ENCODE measurements at places on chromosomes 1 and 21. TPM values are rescaled to one million over a fixed set of nuclear protein-coding genes. Genes with fewer than 3 reads are reported as not detected.

DNA sequence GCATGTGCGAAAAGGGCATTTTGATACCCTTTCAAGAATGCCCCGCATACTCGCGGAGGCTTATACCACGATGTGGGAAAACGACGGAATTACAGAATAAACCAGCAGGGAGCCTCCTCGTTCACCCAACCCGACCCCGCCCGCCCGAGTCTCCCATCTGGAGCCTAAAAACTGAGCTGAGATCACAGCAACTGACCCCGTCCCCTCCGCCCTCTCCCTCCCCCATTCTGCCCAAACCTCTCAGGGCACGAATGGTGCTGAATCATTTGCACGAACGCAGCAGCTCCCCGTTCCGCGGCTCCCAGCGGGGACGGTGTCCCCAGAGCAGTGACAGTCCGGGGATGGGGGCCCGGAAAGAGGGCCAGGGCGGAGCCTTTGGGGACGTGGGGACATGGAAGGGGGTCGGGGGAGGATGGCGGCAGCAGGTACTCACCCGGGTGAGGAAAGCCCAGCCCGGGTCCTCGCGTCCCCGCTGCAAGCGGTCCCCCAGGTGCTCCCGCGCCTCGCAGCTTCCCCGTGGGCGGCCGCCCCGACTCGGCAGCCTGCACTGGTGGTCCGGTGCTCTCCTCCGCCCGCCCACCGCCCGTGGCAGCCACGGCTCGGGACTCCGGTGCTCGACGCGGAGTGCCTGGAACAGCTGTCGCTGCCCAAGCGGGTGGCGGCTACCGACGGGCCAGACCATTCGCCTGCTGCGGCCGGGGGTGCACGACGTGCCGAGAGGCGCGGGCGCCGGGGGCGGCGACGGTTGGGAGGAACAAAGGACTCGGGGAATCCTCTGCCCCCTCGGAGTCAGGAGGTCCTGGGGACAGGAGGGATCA, at the start of gene TTLL7:
TSS of gene TTLL7 (minus strand) at position 635 of the 818 bp plus-strand sequence. CDS start 46,921 bp downstream, outside the sequence.
- DNase-seq: peak; percentile 78

DNA sequence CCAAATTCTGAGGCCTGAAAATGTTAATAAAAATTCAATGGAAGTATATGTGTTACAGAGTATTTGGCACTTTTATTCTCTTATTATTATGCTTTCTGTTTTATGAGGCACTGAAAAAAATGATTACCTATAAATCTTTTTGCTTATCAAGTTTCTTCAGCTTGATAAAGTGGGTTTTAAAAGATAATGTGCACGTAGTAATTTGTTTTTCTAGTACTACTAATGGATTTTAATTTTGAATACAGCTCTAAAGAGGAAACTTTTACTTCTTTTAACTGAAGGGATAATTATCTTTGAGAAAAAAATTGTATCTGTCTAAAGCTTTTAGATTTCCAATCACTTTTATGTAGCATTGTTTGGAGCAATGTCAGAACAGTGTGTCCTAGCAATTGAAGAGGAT, 211.4 kb upstream of the L1TD1 start:
- DNase-seq: no peak

DNA sequence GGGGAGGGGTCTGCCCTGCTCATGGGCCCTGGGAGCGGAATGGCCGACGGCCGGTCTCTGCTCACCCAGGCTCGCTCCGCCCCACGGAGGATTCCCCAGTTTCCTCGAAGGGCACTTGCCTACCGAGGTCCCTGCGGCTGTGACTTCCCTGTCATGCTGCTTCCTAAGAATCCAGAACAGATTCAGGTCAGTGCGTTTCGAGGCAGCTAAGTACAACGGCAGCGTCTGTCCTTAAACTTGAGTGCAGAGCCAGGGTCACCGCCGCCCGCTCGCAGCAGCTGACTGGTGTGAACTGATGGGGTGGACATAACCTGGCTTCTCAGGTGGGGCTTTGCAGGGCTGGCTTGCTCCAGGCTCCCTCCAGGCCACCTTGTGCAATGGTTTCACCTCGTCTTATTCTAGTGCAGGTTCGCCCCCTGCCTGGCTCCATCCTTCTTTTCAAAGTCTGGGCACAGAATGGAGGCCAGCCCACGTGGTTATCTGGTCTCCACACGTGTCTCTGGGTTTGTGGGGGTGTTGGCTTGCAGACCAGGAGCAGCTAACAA, 7.6 kb upstream of the C1orf174 start:
- no peak for DNase-seq

The ZMYND12 gene
- total RNA-seq: 2.4 TPM

DNA sequence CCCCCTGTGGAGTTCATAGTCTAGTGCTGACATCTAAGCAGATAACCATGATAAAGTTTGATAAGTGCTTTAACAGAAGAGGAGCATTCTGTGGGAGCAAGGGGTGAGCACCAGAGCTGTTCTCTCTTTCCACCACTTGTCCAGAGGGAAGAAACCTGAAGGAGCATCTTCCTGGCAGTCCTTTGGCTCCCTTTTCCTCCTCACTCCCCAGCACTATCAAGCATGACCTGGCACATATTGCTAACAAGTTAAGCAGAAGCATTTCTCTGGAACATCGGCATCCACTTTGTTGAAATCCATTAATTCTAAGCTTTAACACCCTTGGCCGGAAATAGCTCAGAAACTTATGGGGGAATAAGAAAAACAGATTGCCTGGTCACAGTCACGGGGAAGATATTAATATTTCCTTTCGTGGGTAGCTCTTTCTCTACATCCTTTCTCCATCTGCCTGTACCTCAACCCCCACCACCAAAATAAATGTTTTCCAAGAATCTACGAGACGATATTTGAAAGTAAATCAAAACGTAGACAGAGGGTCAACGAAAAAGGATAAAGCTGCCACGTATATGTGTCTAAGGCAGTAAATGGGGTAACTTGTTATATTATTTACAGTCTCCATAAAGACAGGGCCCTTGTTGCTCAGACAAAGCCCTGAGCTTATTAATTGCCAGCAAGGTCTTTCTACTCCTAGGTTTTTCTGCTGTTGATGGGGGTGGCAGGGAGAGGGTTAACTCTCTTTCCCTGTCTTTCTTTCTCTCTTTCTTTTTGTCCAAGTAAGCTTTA, 351.4 kb downstream of the NUF2 start:
- no peak for DNase-seq

DNA sequence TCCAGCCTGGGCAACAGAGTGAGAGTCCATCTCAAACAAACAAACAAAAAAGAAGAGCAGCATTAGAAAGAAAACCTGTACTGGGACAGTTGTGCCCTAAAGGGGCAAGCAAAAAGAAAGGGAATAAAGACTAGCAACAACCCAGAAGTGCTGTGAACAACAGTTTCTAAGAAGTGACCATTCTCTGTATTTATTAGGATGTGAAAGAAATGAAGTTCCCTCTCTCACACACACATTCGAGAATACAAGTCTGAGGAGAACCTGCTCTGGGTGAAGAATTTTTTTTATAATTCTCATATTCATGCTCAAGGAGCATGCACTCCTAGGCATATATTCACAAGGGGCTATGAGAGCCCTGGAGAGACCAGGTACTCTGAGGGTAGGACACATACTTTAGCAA, 59.5 kb upstream of the LRRC8D start:
- no peak for DNase-seq

The CCDC27 gene
- total RNA-seq: not detected

- no peak for DNase-seq
Measured at GRCh38 chr1:84613026-84613425, 38.8 kb upstream of the CTBS start.

The CHRM3 gene
- total RNA-seq: 13.2 TPM

- DNase-seq: no peak
Measured at GRCh38 chr1:23864801-23865542, 3.1 kb downstream of the FUCA1 start.
